A673 (cell line): ENCODE measurements at places on chromosomes 13 and 19.

DNA sequence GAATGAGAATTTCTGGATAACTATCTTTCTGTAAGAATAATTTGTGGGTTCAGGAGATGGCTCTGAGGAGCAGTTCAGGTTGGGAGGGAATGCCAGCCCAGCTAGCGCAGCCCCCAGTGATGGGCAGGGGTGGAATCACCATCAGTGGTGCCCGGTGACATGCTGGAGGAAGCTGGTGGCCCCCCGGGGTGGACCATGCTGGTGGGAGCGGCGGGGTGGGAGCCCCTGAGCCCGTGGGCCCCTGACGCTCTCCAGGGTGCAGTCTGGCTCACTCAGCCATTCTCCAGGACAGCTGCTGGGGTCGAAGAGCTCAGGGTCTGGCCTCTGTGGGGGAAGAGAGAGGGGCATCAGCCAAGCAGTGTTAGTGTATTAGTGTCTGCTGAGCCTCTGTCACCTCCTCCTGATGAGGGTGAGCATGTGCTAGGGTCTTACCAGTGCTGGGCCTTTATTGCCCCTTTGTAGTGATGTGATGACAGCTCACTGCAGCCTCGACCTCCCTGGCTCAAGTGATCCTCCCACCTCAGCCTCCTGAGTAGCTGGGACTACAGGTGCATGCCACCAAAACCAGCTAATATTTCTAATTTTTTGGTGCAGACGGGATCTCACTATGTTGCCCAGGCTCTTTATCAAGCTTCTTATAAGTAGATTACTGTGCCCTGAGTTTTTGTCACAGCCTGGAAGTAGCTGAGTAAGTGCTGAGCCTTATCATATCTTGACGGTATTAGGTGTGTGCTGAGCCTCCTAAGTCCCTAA, 10.4 kb downstream of the HIPK4 start:
- DNase-seq: no peak

DNA sequence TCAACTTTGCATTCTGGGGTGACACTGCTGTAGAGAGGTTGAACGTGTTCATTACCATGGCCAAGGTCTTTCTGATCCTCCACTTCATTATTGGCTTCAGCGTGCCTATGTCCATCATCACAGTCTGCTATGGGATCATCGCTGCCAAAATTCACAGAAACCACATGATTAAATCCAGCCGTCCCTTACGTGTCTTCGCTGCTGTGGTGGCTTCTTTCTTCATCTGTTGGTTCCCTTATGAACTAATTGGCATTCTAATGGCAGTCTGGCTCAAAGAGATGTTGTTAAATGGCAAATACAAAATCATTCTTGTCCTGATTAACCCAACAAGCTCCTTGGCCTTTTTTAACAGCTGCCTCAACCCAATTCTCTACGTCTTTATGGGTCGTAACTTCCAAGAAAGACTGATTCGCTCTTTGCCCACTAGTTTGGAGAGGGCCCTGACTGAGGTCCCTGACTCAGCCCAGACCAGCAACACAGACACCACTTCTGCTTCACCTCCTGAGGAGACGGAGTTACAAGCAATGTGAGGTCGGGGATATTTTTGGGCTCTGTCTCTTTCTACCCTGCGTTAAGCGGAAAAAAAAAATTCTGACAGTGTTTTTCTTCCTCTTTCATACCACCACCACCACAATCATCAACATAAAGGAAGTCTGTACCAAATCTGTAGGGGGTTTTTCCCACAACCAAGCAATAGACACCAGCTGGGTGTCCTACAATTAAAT, 29.5 kb downstream of the FPR3 start:
- no peak for DNase-seq

DNA sequence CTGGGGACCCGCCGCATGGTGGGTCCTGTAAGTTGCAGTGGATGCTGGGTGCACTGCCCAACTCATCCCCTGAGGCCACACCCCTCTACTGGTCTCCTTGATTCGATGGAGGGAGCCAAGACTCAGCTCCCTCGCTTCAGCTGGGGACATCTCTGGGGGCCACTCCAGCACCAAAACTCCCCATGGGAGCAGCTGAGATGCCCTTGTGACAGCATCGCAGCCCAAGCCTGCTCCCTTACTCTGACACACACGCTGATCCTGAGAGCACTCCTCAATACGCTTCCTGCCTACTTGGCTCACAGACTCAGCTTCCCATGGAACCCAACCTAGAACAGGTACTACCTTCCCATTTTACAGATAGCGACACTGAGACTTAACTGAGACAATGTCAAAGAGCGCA, 56.2 kb downstream of the PEPD start:
- no peak for DNase-seq

DNA sequence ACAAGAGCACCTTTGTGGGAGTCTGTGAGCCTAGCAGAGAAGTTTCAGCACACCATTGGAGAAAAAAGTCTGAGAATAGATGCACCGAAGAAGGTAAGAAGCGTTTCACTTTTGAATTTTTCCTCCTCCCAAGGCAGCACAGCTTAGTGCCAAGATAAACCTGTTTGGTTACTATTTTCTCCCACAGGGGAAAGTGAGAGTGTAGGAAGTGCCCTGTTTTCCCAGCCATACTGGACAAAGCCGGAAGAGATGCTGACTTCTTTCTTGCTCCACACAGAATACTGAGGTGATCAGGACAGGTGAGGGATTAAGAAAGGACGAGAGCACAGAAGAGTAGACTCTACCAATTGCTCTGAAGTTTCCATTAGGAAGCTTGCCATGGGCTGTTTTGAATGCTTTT, 1011.0 kb upstream of the MIR17HG start:
- DNase-seq: no peak

GRCh38 chr13:44072536-44072935, 192.8 kb downstream of the LACC1 start:
- DNase-seq: no peak

GRCh38 chr13:113786262-113786841, 27.3 kb downstream of the TMEM255B start:
- no peak for DNase-seq

GRCh38 chr19:1407528-1408299, at the start of gene DAZAP1:
Gene DAZAP1 (plus strand): TSS chr19:1407586. CDS start chr19:1407774, 188 bp downstream.
- DNase-seq: no peak
